Spleen (tissue), 13 donors: ENCODE measurements at places on chromosomes 4 and X. TPM values are rescaled to one million over a fixed set of nuclear protein-coding genes. Genes with fewer than 3 reads are reported as not detected.

Gene SEC31A
- polyA plus RNA-seq, result 64.7 TPM

Gene PI4K2B
- polyA plus RNA-seq, result 10.0 TPM

DNA sequence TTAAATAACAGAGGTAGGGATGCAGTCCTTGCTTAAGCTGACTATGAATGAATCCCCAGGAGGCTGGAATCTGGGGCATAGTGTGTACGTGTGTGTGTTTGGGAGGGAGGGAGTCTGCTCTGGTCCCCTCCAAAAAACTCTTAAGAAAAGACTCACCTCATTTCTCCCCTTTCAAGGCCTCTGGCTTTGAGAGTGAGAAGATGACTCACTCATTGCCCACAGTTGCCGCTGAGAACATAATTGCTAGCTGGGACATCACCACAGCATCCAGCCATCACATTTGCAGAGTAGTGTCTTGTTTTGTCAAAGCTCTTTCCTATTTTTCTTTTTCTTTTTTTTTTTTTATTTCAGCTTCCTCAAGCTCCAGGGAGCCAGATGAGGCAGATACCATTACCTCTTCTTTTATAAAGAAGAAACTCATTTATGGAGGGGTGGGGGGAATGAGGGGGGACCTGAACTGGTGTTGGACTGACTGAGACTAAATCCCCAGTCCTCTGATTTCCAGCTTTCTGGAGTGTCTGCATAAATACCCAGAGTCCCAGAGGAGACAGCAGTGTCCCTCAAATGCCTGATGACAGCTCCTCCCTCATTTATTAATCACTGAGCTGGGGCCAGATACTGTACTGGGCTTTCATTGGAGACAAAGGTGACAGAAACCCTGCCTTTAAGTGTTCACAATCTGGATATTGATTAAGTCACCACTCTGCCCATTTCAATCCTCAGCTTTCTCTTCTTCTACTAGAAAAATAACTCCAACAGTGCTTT, 61.9 kb upstream of the LAS1L start:
- no peak for DNase-seq
- H3K4me1 ChIP-seq, result peaks cover 50% of the 10 kb centered on the region
- no peaks in the 10 kb centered on the region for H3K27me3 ChIP-seq
- no peak overlapping the region for H3K4me3 ChIP-seq
- peak overlapping the region; percentile 89 for H3K27ac ChIP-seq

Gene IL2RG
- polyA plus RNA-seq, result 89.8 TPM

Gene TSPAN6
- 4.3 TPM for polyA plus RNA-seq

DNA sequence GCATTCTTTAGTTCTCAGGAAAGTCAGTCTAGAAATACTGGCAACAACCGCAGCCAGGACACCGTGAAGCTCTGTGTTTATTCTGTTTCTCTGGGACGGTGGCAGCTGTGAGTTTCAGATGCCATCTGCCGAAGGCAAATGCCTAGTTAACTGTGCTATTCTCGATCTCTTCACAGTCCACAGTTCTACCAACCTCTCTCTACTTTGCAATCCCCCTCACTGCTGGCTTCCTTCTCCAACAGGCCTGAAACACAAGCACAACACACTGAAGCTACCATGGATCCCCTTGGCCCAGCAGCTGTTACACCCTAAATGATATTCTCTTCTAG, 118.8 kb downstream of the ZNF827 start:
- no peak overlapping the region for H3K4me3 ChIP-seq
- no peaks in the 10 kb centered on the region for H3K4me1 ChIP-seq
- H3K36me3 ChIP-seq, result no peaks in the 10 kb centered on the region
- no peak for DNase-seq
- H3K27me3 ChIP-seq, result no peaks in the 10 kb centered on the region

- H3K4me1 ChIP-seq, result no peaks in the 10 kb centered on the region
- no peak overlapping the region for H3K27ac ChIP-seq
- DNase-seq, result no peak
- H3K36me3 ChIP-seq, result no peaks in the 10 kb centered on the region
- H3K27me3 ChIP-seq, result no peaks in the 10 kb centered on the region
Measured at GRCh38 chrX:118864063-118864635, 40.5 kb downstream of the ZCCHC12 start.

DNA sequence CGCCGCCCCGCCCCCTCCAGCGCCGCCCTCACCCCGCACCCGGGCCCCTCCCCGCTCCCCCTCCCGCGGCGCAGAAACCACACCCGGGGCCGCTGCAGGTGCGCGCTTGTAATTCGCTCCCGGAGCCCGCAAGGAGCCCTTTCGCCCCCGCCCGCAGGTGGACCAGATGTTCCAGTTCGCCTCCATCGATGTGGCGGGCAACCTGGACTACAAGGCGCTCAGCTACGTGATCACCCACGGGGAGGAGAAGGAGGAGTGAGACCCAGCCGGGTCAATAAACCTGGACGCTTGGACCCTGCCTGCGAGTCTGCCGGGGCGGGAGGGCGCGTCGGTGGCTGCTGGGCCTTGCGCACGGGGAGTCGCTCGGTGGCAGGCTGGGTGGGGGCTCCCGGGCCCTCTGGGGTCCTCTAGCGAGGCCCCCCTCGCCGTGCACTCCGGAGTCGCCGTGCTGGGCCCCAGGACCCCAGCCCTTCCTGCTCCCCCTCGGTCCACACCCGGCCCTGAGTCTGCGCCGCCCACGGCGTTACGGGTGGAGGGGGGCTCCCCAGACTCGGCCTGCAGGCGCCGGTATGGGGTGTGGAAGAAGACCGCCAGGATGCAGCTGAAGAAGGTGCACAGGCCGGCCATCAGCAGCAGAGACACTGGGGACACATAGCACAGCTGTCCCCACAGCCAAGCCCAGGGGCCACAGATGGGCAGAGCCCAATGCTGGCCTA, 7.1 kb downstream of the SLC49A3 start:
- H3K27me3 ChIP-seq, result no peaks in the 10 kb centered on the region
- no peak overlapping the region for H3K4me3 ChIP-seq
- H3K36me3 ChIP-seq, result no peaks in the 10 kb centered on the region
- H3K4me1 ChIP-seq, result peaks cover 6% of the 10 kb centered on the region
- DNase-seq, result peak; percentile 84

Gene IQCM
- polyA plus RNA-seq, result not detected

Gene ADH1A
- polyA plus RNA-seq, result not detected

DNA sequence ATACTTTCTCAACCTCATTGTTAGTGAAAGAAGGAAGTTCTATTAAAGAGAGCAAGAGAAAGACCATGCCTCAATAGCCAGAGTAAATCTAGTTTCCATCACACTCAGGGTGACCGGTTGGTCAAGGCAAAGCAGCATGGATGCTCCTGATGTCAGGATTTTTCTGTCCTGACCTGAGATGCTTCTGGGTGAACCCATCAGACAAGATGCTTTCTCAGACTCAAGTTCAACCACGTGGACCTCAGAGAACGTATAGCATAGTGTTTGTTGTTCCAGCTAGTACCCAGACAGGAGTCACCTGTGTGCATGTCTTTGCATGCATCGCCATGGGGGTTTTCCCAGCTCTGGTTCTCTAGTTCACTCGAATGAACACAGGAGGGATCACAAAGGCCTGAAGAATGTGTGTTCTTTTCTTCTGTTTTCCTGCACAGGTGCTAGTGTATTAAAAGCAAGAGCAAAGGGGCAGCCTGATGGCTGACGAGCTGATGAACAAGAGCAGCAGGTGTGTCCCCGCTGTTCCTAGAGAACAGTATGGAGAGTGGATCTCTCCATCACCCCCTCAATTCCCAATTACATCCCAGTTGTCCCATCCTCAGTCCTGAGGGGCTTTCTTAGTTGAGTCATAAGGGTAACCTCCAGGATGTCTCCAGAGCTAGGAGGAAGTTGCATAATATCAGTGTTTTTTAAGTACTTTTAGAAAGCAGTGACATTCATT, 110.5 kb upstream of the ENPP6 start:
- peak overlapping the region; percentile 78 for H3K27ac ChIP-seq
- peaks cover 21% of the 10 kb centered on the region for H3K4me1 ChIP-seq
- no peaks in the 10 kb centered on the region for H3K27me3 ChIP-seq
- H3K36me3 ChIP-seq, result no peaks in the 10 kb centered on the region
- no peak overlapping the region for H3K4me3 ChIP-seq

DNA sequence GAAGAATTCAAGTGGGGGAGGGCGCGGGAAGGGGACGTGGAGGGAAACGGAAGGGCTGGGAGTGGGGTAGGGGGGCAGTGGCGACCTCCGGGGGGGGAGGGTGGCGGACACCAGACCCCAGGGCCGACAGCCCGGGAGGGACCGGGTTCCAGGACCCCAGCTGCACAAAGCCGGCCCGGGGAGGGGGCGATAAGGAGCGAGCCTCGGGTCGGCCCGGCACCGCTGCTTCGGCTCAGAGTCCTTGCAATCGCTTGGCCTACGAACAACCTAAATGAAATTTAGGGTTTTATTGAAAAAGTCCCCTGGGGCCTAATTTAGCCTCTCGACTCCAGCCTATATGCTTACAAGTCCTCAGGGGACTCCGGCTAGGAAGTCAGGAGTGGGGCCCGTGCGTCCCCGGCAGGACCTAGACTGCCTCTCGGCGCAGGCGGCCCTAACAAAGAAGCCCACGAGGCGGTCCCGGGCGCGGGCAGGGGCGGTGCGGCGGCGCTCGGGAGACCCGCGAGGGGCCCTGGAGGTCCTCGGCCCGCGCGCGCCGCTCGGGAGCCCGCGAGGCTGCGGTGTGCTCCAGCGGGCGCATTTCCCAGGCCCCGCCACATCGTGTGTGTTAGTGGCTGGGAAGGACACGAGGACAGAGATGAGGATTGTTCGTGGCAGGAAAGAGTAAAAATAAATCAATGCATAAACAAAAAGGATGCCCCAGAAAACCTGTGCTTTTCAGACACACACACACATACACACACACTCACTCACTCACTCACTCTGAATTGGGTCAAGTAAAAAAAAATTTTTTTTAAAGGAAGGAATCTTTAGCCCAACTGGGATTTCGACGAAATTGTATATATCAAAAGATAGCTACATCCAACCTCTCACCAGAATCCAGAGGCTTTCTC, 70.0 kb downstream of the MGST2 start:
- peaks cover 15% of the 10 kb centered on the region for H3K27me3 ChIP-seq
- DNase-seq, result peak; percentile 84
- H3K4me3 ChIP-seq, result peak overlapping the region; percentile 31
- H3K27ac ChIP-seq, result peak overlapping the region; percentile 78

- H3K4me3 ChIP-seq, result no peak overlapping the region
- no peaks in the 10 kb centered on the region for H3K36me3 ChIP-seq
- no peaks in the 10 kb centered on the region for H3K27me3 ChIP-seq
Measured at GRCh38 chr4:174189392-174190015, 94.0 kb downstream of the FBXO8 start.

GRCh38 chr4:182470215-182470614, 227.0 kb downstream of the TENM3 start:
- no peak for DNase-seq
- H3K4me1 ChIP-seq, result no peaks in the 10 kb centered on the region
- H3K4me3 ChIP-seq, result no peak overlapping the region
- no peaks in the 10 kb centered on the region for H3K27me3 ChIP-seq

Gene ZMAT1
- polyA plus RNA-seq, result 15.5 TPM

DNA sequence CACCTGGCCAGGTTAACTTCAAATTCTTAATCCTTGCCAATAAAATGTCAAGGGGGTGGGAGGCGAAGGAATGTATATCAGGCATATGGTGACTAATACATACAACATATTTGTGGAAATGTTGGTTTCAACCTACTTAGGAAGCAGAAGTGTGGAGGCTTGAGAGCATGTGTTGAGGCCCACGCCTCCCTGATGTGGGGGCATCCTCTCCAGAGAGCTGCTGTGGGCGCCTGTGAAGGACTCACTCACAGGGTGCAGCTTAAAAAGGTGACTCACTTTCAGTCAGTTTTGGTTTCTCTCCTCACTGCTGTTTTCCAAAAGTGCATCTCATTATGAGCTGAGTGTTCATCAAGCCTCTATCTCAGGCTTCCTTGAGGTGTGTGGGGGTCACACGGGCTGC, 27.5 kb downstream of the LNX1 start:
- no peak overlapping the region for H3K4me3 ChIP-seq
- no peaks in the 10 kb centered on the region for H3K27me3 ChIP-seq
- no peaks in the 10 kb centered on the region for H3K36me3 ChIP-seq
- no peaks in the 10 kb centered on the region for H3K4me1 ChIP-seq

- H3K27me3 ChIP-seq, result no peaks in the 10 kb centered on the region
- DNase-seq, result no peak
- H3K4me1 ChIP-seq, result no peaks in the 10 kb centered on the region
- no peak overlapping the region for H3K27ac ChIP-seq
- no peaks in the 10 kb centered on the region for H3K36me3 ChIP-seq
Measured at GRCh38 chrX:24027985-24028384, 999 bp upstream of the KLHL15 start.

DNA sequence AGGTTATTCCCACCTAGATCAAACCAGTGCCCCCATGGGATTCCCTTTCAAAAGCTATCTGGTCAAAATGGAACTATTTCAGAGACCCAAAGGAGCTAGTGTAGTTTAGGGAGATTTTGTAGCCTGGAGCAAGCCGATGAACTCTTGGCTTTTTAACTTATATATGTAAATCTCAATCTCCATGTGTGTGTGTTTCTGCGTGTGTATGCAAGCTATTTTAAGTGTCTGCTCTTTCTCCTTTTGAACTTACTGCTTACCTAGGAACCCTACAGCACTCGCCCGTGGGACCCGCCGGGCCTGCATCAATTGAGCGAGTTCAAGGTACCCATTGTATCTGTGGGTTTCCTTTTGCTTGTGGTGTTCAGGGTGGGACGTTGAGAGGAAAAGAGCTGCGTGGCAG, 10.4 kb downstream of the CSTF2 start:
- peaks cover 57% of the 10 kb centered on the region for H3K36me3 ChIP-seq
- DNase-seq, result no peak
- H3K27ac ChIP-seq, result no peak overlapping the region
- H3K27me3 ChIP-seq, result no peaks in the 10 kb centered on the region
- H3K4me1 ChIP-seq, result no peaks in the 10 kb centered on the region
- no peak overlapping the region for H3K4me3 ChIP-seq

Gene MPC1L
- polyA plus RNA-seq, result not detected

- H3K36me3 ChIP-seq, result no peaks in the 10 kb centered on the region
- no peak overlapping the region for H3K27ac ChIP-seq
- H3K4me3 ChIP-seq, result no peak overlapping the region
- DNase-seq, result no peak
Measured at GRCh38 chr4:109233570-109233969, 68.9 kb downstream of the COL25A1 start.

DNA sequence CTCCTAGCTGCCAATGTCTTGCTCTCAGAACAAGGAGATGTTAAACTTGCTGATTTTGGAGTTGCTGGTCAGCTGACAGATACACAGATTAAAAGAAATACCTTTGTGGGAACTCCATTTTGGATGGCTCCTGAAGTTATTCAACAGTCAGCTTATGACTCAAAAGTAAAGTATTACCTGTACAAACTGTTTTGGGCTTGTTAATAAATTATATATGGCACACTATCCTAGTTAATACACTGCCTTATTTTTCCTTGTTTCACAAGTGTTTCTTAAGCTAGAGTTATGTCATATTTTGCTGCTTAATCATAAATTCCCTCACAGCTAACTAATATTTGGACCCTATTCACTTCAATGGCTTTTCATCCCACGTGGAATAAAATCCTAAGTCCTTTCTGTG, 45.3 kb downstream of the STK26 start:
- H3K4me1 ChIP-seq, result no peaks in the 10 kb centered on the region
- H3K4me3 ChIP-seq, result no peak overlapping the region
- no peaks in the 10 kb centered on the region for H3K27me3 ChIP-seq
- peaks cover 17% of the 10 kb centered on the region for H3K36me3 ChIP-seq

Gene SORCS2
- 0.35 TPM for polyA plus RNA-seq

Gene VBP1
- polyA plus RNA-seq, result 24.1 TPM

Gene UGT2B7
- polyA plus RNA-seq, result not detected

Gene P2RY8
- polyA plus RNA-seq, result 15.5 TPM

- no peak overlapping the region for H3K4me3 ChIP-seq
- DNase-seq, result no peak
- no peaks in the 10 kb centered on the region for H3K4me1 ChIP-seq
- peaks cover 4% of the 10 kb centered on the region for H3K36me3 ChIP-seq
- H3K27ac ChIP-seq, result no peak overlapping the region
Measured at GRCh38 chr4:153594210-153594609, 89.9 kb upstream of the TLR2 start.

- peaks cover 13% of the 10 kb centered on the region for H3K4me1 ChIP-seq
- no peak overlapping the region for H3K4me3 ChIP-seq
- no peak for DNase-seq
- H3K27me3 ChIP-seq, result no peaks in the 10 kb centered on the region
Measured at GRCh38 chrX:155028877-155029291, 2.2 kb downstream of the FUNDC2 start.
